Kasumi-1 (cell line): ENCODE measurements at places on chromosomes 1 and 21.

DNA sequence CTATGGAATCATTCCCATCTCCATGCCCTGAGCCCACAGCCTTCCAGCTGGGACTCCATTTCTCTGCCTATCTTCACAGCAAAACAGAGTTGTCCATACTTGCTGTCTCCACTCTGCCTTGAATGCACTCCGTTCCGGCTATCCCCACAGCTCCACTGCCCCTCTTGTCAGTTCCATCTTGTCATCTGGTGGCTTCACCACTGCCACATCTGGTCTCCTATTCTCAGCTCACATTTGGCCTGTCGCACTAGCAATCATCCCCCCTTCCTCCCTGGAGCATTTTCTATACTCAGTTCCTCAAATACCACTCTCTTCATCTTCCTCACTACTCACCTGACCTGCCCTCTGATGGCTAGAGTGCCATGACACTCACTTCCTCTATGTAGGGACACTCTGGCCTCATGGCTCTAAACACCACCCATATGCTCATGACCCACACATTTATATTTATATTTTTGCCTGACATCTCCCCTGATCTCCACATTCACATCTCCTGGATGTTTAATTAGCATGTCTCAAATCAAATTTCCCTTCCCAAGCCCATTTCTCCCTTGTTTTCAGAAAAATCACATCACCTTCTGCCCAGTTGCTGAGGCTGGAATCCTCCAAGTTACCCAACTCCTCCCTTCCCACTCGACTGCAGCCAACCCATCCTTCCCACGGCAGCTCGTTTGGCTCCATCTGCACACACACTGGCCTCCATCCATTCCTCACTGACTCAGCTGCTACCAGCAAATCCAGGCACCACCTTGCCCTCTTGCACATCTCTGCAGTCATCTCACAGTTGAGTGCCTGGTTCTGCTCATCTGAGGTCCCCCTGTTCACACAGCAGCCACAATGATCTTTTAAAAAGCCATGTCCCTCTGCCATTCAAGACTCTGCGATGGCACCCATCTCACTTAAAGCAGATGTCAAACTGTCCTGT, 6.1 kb downstream of the ZNF692 start:
- DNase-seq: no peak

DNA sequence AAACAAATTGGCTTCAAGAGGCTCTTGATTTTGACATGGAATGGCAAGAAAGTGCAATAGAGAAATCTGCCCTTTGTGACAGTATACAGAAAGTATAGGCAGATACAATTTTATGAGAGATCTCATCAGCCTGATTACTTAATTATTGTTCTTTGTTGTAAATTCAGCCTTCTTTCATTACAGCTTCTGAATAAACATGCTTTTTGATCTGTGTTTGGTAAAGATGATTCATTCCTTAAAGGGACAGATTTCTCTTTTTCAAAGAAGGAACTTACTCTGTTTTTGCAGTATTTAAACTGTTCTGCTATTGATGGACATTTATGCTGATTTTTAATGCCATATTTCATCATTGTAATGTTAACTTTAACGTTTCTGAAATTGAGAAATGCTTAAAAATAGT, 13.7 kb upstream of the MPC2 start:
- DNase-seq: no peak

DNA sequence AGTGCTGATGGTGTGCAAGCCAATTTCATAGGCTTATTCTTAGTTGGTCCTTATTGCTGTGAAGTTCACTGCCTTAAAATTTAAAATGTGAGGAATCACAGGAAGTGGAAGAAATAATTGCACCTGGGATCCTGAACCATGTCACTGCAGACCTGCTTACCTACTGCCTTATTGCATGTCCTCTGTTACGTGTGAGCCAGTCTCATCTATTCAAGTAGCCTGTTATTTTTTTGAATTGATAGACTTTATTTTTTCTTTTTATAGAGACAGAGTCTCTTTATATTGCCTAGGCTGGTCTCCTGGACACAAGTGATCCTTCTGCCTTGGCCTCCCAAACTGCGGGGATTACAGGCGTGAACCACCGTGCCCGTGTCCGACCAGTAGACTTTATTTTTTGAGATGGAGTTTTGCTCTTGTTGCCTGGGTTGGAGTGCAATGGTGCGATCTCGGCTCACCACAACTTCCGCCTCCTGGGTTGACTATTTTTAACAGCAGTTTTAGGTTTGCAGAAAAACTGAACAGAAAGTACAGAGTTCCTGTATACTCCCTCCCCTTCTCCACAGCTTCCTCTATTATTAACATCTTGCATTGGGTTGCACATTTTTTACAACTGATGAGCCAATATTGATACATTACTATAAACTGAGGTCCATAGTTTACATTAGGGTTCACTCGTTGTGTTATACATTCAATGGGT, 14.0 kb upstream of the DISC1 start:
- peak; percentile 98 for DNase-seq

DNA sequence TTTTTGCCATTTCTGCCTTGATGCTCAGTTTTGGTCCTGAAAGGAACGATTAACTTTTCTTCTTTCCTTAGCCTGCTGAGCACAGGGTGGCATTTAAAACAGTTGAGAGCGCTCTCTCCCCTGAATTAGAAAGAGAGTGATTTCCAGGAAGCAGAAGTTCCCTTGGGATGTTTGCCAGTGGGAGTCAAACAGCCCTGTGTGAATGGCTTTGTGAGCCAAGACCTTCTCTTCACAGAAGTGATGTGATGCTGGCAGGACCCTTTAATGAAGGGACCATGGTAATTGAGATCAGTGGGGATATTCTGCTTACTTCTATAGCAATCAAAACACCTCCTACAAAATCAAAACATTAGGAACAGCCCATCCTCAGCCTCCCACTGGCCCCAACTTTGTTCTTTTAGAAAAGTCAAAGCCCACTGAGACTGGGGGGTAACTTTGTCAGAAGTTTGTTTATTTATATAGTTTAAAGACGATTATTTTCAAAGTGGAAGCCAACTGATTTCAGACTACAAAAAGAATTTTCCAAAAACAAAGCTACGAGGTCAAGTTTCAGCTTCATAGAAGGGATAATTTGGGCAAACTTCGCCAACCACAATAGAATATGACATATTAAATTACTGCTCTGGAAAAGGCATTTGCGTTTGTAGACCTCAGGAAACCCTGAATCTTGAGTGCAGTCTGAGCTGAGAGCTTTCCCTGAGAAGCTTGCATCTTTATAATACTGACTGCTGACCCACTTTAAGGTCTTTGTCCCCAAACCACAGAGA, 122.7 kb downstream of the GABPA start:
- DNase-seq: no peak

DNA sequence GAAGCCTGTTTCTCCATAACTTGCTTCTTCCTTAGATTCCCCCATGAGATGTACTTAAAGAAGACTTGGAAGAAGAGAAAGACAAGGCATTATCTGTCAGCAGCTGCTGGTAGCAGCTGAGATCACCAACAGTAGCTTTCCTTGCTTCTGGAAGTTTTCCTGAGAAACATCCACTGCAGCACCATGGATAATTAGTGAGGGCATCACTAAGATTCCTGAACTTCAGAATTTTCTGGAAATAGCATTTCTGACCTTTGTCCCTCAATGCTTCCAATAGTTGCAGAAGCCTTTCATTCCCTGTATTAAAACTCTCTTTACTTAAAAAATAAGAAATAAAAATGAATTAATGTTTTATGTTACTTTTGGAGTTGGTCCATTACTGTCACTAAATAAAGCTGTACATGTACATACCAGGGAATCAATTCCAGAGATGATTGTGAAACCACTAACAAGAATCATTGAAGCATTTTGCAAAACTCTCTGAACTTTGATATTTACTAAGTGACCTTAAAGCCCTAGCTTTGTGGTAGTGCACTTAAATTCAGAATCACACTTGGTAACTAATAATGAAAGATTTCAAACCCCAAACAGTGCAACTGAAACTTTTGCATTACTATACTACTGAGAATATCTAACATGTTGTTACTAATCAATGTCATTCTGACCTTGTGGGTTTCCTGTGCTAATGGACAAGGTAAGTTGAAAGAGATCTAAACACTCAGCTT, at the start of gene CFHR4:
CFHR4 (plus strand) TSS at position 538 of the 725 bp plus-strand sequence; CDS start at position 637, 99 bp downstream.
- DNase-seq: no peak

GRCh38 chr1:30339866-30340265, 383.5 kb downstream of the MATN1 start:
- DNase-seq: no peak

DNA sequence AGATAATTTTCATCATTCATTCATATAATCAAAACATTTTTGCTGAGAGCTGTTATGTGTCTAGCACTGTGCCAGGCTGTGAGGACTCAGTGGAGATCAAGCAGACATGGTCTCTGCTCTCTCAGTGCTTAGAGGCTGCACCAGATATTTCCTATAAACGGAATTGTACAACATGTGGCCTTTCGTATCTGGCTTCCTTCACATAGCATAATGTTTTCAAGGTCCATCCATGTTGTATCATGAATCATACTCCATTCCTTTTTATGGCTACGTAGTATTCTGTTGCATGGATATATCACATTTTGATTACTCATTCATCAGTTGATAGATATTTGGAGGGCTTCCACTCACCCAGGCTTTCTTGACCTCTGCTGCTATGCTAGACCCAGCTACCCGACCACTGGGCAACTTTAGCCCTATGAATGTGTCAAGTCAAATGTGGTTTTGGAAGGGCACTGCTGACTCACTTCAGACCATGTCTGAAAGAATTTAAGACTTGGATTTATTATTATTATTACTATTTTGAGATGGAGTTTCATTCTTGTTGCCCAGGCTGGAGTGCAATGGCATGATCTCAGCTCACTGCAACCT, 18.5 kb downstream of the NCF2 start:
- no peak for DNase-seq

DNA sequence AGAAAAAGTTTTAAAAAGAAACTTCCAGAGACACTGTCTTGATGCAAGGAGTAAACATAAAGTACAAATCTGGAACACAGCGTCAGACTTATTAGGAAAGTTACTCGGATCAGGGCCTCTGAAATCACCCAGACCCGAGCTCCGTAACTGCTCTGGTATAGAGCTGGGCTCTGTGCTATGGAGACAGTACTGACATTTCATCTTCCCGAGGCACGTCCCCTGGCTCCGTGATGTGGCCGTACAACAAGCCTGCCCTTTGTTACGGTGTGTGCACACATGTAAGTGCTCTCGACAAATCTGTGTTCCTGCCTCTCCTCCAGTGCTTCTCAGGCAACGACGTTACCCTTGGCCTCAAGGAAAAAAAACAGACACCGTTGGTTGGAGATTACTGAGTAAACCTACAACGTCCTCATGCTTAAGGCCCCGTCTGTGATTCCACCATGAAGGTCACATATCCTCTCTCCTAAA, 107.0 kb upstream of the IRF2BP2 start:
- DNase-seq: no peak

DNA sequence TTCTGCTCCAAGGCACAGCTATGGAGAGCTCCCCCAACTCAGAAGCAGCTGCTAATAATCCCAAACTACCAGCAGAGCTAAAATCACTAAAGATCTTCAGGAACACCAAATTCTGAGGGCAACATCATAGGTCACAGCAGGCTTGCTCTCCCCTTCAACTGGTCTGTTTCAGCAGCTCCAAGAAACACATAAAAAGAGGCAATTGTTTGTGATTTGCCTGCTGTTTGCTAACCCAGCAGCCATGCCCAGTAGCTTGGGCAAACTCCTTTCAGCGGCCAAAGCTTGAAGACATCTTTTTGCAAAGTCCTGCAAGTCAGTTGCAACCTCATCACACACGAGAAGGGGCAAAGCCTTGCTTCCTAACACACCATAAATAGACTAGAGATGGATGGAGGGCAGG, 8.9 kb downstream of the ERI3 start:
- no peak for DNase-seq

DNA sequence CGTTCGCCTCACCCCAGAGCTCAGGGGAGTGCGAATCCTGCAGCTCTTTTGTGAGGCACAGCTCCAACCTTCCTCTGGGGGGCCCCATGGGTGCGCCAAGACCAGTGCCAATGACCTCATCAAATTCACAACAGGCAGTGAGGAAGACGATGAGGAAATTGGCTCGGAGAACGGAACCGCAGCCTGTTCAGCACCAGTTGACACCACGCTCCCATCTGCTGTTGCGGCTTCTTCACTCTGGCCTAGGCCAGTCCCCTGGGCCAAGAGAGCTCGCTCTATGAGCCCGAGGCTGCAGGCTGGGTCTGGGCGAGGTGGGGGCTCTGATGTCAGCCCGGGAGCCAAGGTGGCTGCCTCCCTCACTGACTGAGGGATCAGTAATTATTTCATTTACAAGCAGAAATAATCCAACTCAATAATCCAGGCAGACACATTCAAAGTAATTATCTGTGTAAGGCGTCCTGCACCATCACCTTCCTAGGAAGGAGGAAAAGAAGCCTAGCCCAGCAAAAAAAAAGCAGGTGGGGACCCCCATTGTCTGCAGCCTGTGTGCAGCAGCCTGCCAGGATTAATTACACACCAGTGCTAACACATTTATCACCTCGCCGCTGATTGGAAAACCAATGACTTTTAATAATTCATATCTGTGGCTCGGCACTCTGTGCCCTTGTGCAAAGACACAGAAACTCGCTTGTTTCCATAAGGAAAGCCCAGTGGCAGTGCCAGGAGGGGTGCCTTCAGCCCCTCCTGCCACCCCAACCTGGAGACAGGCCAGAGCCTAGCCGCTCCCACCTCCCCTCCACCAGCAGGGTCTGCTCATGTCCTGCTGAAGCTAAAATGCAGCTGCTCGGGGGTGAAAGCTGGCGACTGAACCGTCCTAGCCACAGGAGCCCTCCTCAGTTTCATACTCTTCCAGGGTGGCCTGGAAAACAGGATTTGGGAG, 1.9 kb downstream of the PLEKHA6 start:
- DNase-seq: no peak

- no peak for DNase-seq
Measured at GRCh38 chr1:24071941-24072340, 40.0 kb downstream of the MYOM3 start.

DNA sequence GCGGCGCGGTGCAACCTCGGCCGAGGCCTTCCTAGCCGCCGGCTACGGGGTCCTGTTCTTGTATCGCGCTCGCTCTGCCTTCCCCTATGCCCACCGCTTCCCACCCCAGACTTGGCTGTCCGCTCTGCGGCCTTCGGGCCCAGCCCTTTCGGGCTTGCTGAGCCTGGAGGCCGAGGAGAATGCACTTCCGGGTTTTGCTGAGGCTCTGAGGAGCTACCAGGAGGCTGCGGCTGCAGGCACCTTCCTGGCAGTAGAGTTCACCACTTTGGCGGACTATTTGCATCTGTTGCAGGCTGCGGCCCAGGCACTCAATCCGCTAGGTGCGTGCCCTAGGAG, 379 bp downstream of the PPCS start:
- peak; percentile 59 for DNase-seq

DNA sequence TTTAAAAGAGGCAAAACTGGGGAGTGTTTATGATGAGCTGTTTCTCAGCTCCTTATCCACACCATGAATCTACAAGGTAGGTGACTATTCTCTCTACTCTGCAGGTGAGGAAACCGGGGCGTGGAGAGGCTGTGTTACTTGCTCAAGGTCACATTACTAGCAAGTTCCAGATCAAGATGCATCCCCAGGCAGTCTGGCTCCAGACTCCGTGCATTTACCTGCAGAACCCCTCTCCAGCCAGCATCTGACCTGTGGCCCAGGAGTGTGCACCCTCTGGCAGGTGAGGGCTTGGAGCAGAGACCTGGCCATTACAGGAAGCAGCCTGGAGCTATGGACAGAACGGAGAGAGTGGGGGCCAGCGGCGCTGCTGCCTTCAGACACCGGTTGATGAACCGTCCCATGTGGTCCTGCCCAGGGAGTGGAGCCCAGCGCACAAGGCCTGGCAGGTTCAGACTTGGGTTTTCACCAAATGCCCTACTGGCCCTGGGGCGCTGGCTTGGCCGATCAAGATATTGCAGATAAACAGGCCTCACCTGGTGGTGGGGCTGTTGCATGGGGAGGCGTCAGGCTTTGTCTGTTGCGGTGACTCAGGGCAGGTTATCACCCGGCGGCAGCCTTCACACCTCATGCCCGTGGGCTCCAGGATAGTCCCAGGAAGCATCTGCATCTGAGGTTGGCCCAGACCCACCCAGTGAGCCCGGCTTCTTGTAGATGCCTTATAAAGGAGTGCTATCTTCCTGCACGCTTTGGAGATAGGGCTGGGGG, 29.2 kb upstream of the WNT4 start:
- DNase-seq: no peak
